ENCODE measurements at places on chromosomes 11 and 22.

DNA sequence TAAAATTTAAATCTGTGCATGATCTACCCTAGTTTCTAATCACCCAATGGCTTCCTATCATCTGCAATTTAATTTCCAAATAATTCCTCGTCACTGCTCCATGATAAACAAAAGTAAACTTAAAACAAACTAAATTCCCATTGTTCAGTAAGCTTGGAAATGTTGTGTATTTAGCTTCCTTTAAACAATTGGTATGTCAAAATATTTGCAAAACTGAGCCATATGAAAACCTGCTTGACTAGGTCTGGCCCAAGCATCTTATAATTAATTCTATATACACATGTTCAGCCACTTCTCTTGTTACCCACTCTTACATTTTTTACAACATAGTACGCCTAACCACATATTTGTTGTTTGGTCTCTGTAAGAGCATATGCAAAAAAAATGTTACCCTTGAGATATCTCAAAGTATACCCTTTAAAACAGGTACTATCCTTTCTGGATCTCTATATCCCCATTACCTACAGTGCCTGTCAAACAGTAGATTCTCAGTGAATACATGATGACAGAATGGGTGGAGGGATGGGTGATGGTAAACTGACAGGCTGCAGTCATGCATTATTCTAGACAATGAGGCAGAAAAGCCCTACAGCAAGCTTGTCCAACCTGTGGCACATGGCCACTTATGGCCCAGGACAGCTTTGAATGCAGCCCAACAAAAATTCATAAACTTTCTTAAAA, 1277.9 kb upstream of the TENM4 start:
- no peak for DNase-seq

- DNase-seq, result no peak
Measured at GRCh38 chr11:43947003-43947500, 4.6 kb downstream of the C11orf96 start.

DNA sequence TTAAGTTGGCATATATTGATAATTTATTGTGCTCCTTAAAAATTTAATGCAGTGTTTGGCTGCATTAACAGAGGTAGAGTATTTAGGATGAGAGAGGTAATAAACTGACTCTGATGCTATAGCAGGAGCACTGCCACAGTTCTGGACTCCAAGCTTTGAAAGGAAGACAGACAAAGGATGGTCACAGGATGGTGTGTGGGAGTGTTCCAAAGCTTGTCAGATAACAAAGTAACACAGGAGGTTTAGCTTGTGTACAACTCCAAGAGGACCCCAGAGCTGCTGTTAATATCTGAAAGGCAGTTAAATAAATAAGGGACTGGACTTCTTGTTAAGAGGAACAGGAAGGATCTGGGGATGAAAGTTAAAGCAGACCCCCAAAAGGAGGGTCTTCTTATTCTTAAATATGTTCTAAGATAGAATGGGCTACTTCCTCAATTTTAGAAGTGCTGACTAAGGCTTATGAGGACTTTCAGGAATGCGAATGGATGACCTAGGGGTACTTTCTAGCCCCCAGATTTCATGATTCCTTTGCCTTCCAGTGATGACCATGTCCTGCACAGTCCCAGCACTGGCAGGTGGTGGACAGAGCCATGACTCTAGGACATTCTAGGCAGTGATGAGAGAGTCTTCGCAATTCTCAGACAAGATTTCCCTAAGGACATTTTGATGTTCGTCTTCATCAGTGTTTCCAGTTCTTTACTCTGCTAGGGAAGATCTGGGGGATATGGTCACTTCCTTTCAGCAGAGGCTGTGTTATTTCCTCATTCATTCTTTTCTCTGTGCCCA, 149.1 kb upstream of the RASSF10 start:
- no peak for DNase-seq

DNA sequence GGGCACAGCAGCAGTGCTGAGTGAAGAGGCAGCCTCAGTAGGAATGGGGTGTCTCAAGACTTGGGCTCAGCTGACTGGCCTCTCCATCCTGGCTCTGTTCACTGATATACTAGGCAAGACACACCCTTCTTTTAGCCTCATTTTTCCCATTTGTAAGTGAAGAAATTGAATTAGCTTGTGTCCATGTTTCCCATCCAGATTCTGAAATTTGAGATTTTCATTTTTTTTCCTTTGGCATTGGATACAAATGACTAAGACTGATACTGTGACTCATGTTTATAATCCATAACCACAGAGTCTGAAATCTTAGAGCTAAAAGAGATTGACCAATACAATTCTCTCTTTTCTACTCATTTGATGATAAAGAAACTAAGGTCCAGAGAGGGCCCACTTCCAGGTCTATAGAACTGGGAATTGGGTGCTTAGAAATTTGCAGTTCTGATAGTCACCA, 110.9 kb downstream of the KCNC1 start:
- no peak for DNase-seq

DNA sequence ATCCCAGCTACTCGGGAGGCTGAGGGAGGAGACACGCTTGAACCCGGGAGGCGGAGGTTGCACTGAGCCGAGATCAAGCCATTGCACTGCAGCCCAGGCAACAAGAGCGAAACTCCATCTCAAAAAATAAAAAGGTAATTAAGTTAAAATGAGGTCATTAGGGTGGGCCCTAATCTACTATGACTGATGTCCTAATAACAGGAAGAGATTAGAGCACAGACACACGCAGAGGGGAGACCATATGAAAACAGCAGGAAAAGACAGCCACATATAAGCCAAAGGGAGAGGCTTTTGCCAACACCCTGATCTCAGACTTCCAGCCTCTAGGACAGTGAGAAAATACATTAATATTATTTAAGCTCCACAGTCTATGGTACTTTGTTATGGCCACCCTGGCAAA, 17.3 kb downstream of the LARGE1 start:
- DNase-seq, result no peak

DNA sequence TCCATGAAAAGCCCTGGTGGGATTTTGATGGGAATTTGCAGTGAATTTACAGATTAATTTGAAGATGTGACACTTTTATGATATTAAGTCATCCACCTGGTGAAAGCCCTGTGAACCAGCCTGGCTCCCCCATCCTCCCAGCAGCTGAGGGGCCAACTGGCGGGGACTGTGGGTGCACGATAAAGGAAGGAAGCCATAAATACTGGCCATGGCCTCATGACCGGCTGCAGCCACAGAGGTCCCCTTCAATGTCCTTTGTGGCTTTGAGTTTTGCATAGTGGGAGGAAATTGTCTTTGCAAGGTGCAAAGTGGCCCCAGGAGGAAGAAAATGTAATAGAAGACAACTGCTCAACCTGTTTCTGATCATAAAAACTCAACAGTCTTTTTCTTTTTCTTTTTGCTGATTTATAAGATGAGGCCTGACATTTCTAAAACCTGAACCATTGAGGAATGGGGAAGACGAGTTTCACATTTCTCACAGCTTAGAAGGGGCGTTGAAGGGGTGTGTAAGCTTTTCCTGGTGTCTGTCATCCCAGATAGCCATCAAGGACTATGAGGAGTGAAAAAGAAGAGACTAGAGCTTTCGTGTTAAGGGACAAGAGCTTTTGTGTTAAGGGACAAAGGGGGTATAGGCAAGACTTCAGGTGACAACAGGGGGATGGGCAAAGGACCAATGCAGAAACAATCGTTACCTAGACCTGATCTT, 6.3 kb upstream of the NDUFV1 start:
- no peak for DNase-seq

- peak; percentile 55 for DNase-seq
Measured at GRCh38 chr11:114060392-114061047, 1.0 kb downstream of the ZBTB16 start.

GRCh38 chr22:31044262-31044861, 36.8 kb upstream of the SMTN start:
- no peak for DNase-seq

- DNase-seq, result no peak
Measured at GRCh38 chr11:36146437-36146836, 142.8 kb downstream of the COMMD9 start.

- peak; percentile 79 for DNase-seq
Measured at GRCh38 chr11:61429346-61429690, 457 bp downstream of the CPSF7 start.

GRCh38 chr11:105100981-105101630, 38.5 kb downstream of the CARD18 start:
- no peak for DNase-seq

GRCh38 chr22:36907253-36908195, 5.9 kb upstream of the CSF2RB start:
- DNase-seq, result no peak

GRCh38 chr11:73414977-73415651, 38.9 kb downstream of the RELT start:
- no peak for DNase-seq

DNA sequence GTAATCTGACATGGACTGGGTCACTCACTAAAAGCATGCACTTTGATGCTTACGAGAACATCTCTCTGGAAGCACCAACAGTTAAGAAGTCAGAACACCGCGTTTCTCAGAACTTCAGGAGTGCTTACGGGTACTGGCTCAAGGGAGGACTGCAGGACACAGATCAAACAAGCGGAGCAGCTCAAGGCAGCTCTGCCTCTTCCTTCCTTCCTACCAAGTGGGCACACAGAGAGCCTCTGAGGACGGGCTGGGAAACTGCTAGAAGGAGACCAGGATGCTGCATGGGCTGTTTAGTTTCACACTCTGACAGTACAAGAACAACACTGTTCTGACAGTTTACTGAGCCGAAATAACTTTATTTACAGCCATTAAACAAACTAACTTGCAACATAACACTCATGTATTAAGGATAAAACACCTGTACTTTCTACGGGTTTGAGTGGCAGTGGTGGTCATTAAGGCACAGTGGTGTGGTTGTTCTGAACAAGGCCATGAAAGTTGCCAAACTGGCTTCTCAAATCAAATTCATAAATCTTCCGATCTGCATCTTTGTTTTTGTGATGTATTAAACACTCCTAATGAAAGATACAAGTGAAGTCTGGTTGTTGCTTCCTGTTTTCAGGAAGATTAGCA, 37.5 kb downstream of the ARFGAP3 start:
- no peak for DNase-seq

DNA sequence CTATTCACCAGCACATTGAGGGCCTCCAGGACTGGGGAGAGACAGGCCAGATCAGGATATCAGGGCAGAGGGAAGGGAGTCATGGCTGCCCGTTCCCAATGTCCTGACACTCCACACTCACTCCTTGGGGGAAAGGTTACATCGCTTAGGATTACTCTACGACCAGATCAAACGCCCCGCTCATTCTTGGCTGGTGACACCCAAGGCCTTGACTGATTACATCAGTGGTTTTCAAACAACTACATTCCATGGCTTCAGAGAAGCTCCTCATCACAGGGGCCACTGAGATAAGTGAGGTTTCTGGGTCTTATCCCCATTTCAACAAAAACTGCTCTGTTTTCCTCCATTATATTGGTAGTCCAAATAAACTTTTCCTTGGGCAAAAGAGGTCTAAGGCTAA, 15.0 kb downstream of the UBE2L6 start:
- DNase-seq, result no peak

GRCh38 chr22:46774253-46774979, 12.0 kb downstream of the TBC1D22A start:
- peak; percentile 46 for DNase-seq

- peak; percentile 56 for DNase-seq
Measured at GRCh38 chr11:61967924-61968757, 707 bp upstream of the FTH1 start.

GRCh38 chr22:38755155-38755910, 465 bp downstream of the SUN2 start:
- DNase-seq, result peak; percentile 62

Data from activated T-cell treated with anti-CD3 and anti-CD28 coated beads, Interleukin-2, amount 50 U/mL, for 1 hour (primary cell).